NCI-H187 (cell line): ENCODE measurements at places on chromosomes 12 and 14.

GRCh38 chr14:77823378-77823777 lies 23.5 kb downstream of the ADCK1 start:
- DNase-seq, result no peak

DNA sequence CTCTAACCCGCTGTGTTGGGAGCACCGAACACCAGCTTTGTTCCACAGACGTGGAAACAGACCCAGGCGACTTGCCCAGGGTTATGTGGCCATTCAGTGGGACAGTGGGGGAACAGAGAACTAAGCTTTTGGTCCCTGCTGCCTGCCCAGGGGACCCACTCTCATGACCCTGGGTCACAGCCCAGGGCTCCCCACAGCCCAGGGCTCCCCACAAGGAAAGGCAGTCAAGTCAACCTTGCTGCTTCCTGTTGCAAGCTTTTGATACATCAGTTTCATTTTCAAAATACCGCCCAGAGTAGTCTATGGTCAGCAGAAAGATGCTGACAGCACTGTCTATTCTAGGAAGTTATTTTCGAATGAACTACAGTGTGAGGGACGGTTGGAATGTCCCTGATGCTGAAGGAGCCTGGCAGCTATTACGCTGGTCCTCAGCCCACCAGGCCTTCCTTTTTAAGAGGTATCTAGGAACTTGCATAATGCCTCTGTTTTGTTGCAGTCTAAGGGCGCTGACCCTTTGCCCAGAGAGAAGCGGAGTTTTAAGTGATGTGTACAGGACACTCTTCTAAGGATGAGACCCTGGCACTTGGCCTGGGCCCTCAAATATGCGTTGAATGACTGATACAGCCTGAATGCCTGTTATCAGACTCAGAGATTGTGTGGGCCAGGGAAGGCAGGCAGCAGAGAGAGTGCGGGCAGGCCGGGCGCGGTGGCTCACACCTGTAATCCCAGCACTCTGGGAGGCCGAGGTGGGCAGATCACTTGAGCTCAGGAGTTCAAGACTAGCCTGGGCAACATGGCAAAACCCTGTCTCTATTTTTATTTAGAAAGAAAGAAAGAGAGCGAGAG lies 12.6 kb upstream of the TTC7B start:
- DNase-seq, result no peak

DNA sequence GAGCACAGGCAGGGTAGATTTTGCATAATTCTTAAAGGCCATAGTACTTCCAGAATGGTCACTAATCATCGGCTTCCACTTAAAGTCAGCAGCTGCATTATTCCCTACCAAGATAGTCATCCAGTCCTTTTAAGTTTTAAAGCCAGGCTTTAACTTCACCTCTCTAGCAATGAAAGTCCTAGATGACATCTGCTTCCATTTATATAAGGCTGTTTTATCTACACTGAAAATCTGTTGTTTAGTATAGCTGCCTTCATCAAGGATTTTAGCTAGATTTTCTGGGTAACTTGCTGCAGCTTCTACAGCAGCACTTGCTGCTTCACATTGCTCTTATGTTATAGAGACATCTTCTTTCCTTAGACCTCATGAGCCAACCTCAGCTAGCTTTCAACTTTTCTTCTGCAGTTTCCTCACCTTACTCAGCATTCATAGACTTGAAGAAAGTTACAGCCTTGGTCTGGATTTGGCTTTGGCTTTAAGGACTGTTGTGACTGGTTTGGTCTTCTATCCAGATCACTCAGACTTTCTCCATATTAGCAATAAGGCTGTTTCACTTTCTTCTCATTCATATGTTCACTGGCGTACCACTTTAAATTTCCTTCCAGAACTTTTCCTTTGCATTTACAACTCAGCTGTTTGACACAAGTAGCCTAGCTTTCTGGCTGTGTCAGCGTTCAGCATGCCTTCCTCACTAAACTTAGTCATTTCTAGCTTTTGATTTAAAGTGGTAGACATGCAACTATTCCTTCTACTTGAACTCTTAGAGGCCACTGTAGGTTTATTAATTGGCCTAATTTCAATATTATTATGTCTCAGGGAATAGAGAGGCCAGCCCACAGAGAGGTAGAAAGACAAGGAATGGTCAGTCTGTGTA lies 209.9 kb upstream of the GARIN2 start:
- DNase-seq, result no peak

DNA sequence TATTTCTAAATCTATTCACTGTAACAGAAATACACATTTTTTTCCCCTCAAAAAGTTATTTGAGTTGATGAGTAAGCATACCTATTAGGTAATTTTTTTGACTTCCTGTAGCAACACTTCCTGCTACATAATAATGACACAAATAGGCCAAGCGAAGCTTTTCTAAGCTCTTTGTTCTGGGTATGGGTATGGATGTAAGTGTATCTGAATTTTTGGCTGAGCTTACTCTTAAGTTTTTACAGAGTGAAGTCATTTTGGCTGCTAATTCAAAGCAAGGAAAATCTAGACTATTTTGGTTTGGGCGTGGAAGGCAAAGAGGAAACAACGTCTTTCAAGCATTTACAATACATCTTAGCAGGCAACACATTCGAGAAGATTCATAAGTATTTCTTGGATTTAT lies 1206.0 kb upstream of the FLRT2 start:
- DNase-seq, result no peak

- DNase-seq, result no peak
Observed at GRCh38 chr14:103905842-103906456, 22.3 kb upstream of the TDRD9 start.

DNA sequence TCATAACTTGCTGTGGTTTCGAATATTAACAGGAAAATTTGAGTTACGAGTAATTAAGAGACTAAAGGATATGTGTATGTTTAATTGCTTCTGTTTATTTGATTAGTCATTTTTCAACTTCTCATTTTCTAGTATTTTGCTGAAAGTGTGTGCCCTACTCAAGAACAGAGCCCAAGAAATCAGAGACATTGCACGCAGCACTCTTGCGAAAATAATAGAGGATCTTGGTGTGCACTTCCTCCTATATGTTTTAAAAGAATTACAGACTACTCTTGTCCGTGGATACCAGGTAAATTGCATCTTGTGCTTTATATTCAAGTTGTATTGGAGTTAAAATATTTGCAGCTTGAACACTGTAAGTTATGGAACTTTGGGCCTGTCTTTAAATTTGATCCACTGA lies 50.8 kb downstream of the ARL1 start:
- no peak for DNase-seq
